ENCODE measurements at places on chromosomes 7 and 10.

- no peak for DNase-seq
These were observed 649.4 kb upstream of the MGMT start for GRCh38 chr10:128817636-128818035.

DNA sequence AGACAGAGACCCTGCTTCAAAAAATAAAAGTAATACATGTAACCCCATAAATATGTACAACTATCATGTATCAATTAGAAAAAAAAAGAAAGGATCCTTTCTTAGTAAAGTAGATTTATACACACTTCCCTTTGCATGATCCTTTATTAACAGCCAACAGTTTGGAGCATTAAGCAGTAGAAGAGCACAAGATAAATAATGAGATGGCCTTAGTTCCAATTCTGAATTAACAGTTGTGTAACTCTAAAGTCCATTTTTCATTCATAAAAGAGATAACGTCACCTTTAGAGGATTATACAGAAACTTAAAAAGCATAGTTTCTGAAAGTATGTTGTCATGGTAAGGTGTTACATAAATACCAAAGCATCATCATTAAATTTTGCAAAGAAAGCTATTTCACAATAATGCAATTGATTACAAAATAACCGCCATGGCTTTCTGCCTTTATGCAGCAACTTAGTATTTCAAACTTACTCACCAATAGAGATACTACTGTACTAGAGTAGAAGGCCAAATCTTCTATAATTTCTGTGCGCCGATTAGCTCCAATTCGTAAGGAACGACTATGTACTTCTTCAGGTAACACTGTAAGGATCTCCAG is 40.3 kb downstream of the TNPO3 start:
- no peak for DNase-seq

DNA sequence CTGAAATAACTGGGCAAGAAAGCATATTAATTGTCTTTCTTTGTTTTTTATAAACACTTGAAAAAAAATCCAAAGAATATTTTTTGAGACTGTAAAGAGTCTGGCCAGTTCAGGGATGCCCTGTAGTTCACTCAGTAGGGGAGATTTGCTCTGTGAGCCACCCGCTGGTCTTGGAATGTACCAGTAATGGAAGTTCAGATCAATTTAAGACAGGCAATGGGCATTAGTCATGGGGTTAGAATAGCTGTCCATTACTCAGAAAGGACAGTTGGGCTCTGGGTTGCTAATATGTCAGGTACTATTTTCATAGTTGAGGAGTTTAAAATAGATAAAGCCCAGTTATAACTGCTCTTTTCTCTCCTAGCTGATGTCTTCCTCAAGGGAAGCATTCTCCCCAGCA is 38.7 kb downstream of the A1CF start:
- no peak for DNase-seq

- DNase-seq, result no peak
These were observed 11.4 kb downstream of the STK31 start for GRCh38 chr7:23721456-23721855.

DNA sequence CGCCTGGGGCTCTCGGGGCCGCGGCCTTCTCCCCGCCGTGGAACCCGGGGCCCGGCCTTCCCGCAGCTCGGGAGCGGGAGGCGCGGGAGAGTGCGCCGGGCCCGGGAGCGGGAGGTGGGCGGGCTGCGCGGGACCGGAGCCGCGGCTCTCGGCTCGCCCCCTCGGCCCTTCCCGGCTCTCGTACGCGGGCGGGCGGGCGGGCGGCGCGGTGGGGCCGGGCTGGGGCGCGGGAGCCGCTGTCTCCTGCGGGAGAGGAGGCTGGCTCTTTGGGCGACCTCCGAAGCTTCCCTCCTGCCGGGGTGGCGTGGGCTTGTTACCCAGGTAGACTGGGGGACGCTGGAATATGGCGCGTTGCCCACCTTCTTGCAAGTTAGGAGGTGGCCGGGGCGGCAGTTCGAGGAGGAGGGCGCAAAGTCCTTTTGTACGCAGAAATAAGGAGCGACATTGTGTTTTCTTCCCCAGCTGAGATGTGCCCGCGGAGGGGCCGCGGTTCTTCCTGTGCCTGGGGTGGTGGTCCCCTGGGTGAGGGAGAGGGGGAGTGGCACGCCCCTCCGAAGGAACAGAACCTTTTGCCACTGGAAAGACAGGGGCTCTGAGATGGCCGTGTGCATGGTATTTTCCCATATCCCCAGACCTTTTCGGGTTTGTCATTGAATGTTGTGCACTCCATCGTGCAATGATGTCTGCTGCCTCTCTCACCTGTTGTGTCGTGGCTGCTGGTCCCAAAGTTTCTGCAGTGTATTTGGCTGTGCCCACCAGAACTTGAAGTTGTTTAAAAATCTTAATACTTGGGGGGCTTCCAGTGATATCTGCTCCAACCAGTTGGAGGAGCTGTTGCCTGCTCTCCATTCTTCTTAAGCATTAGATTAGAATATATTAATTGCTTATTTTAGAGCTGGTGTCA is 844 bp downstream of the NRF1 start:
- DNase-seq, result peak; percentile 82

DNA sequence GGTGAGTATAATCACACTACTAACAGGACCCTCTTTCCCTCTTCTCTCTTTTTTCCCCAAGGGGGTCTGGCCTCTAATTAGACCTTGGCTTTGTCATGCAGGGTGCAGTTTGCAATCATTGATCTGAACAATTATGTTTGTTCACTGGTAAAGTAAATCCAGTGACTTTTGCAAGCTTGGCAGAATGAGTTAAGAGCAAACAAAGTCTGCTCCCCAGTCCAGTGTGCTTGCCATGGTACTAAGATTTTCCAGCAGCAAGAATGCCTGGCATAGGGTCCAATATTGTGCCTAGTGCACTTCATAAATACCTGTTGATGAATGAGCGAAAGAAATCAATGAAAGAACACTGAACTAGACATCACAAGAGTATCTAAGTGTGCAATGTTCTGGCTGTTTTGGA is 43.9 kb downstream of the PLXDC2 start:
- no peak for DNase-seq

Measured in right cardiac atrium (tissue), 5 donors.